ENCODE measurements at places on chromosomes 13 and 19. TPM values are rescaled to one million over a fixed set of nuclear protein-coding genes. Genes with fewer than 3 reads are reported as not detected.

CXCL17 gene
- total RNA-seq: 0.31 TPM

ZNF790 gene
- 12.9 TPM for total RNA-seq

ZSCAN1 gene
- 0.40 TPM for total RNA-seq

DNA sequence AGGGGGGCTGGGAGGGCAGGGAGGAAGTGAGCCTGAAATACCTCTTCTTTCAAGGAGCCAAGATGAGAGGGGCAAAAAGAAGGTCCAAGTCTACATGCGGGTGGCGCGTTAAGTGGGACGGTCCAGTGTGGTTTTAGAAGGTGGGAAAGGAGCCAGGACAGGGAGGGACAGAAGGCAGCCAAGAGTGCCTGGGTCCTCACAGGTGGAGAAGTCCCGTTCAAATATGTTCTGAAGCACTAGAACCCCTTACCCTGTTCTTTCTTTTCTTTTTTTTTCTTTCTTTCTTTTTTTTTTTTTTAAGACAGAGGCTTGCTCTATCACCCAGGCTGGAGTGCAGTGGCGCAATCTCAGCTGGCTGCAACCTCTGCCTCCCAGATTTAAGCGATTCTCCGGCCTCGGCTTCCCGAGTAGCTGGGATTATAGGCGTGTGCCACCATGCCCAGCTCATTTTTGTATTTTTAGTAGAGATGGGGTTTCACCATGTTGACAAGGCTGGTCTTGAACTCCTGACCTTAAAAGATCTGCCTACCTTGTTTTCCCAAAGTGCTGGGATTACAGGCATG, 7.4 kb downstream of the CAMSAP3 start:
- no peak for DNase-seq

Data from sciatic nerve (tissue), 2 donors.